ENCODE measurements at places on chromosomes 12 and 14. TPM values are rescaled to one million over a fixed set of nuclear protein-coding genes. Genes with fewer than 3 reads are reported as not detected.

MYRFL gene
- 0.03 TPM for total RNA-seq

CIDEB gene
- total RNA-seq: not detected

KLRB1 gene
- not detected for total RNA-seq

GRCh38 chr12:7158781-7159609, 28.8 kb downstream of the CLSTN3 start:
- DNase-seq: no peak

DNA sequence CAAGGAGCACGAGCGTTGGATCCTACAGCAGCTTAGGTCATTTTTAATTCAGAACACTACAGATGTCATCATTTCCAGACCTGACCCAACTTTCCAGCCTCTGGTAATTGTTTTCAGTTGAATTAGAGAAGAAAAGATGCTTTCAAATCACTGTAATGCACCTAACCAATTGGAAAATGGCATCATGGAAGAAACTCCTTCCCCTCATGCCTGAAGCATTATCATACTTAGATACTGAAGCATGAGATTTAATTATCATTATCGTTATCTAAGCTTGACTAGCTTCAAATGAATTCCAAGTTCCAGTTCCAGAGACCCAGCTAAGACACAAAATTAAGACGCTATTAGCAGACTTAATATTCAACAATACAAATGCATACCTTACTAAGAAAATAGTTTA, 299.3 kb downstream of the TMEM132D start:
- no peak for DNase-seq

DNA sequence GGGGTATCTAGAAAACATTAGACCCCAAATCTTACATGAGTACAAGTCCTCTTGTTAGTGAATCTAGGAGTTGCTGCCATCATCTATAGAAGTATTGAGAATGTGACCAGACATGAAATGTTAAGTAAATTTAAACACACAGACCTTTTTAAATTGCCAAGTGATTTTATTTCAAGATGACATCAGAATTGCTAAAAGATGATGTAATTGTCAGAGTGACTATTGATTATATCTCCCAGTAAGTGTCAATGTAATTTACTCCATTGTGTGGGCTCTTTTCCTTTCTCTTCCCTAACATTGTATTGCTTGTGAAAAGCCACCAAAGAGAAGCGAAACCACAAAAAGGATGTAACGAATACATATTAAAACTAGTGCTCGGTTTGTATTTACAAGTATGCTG, 16.8 kb downstream of the ADAM21 start:
- no peak for DNase-seq

DNA sequence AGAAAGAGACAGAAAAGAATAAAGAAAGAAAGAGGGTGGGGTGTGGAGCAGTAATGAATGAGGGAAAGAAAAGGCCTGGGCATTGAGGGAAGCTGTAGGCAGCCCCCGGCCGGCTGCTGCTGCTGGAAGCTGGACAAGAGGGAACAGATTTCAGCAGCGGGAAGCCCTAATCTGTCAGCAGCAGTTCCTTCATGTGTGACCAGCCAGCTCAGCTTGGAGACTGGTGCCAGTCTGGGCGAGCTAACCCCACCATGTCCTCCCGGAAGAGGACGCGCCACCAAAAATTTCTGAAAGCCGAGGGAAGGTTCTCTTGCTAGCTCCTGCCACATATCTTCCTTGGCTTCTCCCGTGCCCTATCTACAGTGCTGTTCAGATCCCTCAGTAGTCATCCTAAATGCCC, 236.8 kb downstream of the GRIN2B start:
- no peak for DNase-seq

DNA sequence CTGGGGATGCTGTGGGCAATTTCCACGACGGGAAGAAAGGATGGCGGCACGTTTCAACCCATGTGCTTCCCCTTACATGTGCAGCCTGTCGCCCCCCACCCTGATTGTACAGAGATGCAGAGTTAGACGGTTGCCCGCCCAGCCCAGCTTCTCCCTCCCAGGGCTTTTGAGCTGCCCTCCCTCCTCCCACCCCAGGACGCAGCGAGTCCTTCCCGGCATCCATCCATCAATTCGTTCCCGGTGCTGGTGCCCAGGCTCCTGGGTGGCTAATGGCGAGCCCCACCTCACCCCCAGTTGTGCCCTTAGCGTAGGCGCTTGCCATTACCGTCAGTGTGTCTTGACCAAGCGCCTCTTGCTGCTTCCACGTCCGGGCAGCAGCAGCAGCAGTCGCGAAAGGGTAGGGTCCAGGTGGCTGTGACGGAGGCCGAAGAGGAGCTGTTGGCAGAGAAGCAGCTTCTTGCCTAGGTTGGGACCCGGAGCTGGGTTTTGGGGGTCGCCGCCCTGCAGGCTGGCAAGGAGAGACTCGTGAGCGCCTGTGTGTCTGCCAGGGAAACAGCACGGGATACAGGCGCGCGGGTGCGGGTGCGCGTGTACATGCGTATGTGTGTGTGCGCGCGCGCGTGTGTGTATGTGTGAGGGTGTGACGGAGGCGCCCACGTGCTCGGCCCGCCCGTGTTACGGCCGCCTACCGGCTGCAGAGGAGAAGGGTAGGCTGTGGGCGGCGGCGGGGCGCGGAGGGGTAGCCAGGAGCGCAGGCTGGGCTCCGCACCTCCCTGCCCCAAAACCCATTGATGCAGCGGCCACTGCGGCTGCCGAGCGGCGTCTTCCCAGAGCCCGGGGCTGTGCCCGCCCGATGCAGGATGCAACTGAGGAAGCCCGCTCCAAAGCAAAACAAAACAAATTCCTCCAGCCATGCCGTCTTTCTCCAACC, at the start of gene SLC6A15:
SLC6A15 (minus strand) TSS at position 602 of the 931 bp plus-strand sequence. CDS start 20,679 bp downstream, outside the sequence.
- peak; percentile 75 for DNase-seq
